ENCODE measurements at places on chromosomes 12 and 14.

- no peak for DNase-seq
Measured at GRCh38 chr14:24843494-24843893, 206.5 kb downstream of the STXBP6 start.

DNA sequence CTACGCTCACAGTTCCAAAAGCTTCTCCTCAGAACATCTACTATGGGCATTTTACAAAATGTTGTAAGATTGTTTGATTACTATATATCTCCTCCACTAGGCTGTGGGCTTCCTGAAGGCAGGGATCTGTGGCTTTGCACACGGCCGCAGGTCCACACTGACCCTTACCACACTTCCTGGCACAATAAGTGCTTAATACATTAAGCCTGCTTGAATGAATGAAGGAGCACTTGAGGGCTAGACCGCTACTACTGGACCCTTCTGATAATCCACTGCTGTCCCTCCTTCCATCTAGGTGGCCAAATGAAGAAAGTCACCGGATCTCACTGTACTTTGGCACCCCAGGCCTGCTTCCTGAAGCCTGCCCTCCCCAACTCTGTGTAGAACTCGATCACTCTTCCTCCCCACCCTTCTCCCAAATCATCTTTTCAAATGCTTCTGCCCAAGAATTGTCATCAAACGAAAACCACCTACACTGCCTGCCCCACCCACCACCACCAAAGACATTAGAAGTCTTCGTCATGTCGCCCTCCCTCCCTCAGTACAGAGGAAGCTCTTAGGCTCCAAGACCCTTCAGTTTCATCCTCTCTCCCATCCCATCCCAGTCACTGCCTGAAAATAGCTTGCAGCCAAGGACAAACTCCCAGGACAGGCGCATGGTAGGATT lies 596 bp upstream of the ZBTB39 start:
- no peak for DNase-seq

- DNase-seq = no peak
Measured at GRCh38 chr14:23951590-23952201, 1.9 kb upstream of the DHRS4 start.

- DNase-seq = no peak
Measured at GRCh38 chr12:12612358-12612757, 682 bp downstream of the CREBL2 start.

DNA sequence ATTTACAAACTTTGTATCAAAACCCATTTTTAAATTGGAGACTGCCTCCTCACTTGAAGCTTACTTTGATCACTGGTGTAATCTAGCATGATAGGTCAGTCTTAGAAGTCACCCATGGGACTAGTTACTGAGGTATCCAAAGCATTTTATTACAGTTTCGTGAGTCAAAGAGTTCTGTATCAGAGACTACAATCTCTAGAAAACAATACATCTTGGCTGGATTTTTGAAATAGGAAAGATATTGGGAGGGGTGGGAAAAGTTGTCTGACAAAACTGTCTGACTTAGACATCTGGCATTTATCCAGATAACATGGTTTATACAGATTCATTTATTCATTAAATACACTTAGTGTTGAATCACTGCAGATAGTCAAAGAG lies 173.5 kb upstream of the PDZRN4 start:
- no peak for DNase-seq

- DNase-seq = no peak
Measured at GRCh38 chr14:34498684-34499412, 36.8 kb upstream of the SPTSSA start.

- DNase-seq = no peak
Measured at GRCh38 chr12:49824895-49825294, 3.3 kb downstream of the NCKAP5L start.

- DNase-seq = no peak
Measured at GRCh38 chr12:30002677-30003076, 218.9 kb upstream of the TMTC1 start.

DNA sequence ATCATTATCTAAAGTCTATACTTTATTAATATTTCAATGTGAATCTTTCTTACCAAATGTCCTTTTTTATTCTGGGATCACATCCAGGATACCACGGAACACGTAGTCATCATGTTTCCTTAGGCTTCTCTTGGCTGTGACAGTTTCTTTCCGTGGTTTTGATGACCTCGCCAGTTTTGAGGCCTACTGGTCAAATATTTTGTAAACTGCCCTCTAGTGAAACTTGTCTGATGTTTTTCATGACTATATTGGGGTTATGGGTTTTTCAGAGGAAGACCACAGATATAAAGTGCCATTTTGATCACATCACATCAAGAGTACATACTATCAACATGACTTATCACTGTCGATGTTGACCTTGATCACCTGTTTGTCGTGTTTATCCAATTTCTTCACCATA lies 14.1 kb upstream of the SERPINA6 start:
- no peak for DNase-seq

- no peak for DNase-seq
Measured at GRCh38 chr12:82507686-82508085, 149.4 kb downstream of the METTL25 start.

DNA sequence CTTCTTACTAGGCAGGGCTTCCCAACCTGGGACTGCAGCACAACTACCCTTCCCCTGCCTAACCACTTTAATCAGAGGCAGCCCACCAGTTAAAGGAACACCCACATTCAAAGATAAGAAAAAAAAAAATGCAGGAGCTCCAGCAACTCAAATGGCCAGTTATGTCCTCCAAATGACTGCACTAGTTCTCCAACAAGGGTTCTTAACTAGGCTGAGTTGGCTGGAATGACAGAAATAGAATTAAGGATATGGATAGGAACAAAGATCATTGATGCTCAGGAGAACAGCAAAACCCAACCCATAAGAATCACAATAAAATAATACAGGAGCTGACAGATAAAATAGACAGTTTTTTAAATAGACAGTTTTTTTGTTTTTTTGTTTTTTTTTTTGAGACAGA lies 154.2 kb downstream of the PLCZ1 start:
- no peak for DNase-seq

GRCh38 chr14:26403760-26404159 lies 194.1 kb downstream of the NOVA1 start:
- DNase-seq = no peak

DNA sequence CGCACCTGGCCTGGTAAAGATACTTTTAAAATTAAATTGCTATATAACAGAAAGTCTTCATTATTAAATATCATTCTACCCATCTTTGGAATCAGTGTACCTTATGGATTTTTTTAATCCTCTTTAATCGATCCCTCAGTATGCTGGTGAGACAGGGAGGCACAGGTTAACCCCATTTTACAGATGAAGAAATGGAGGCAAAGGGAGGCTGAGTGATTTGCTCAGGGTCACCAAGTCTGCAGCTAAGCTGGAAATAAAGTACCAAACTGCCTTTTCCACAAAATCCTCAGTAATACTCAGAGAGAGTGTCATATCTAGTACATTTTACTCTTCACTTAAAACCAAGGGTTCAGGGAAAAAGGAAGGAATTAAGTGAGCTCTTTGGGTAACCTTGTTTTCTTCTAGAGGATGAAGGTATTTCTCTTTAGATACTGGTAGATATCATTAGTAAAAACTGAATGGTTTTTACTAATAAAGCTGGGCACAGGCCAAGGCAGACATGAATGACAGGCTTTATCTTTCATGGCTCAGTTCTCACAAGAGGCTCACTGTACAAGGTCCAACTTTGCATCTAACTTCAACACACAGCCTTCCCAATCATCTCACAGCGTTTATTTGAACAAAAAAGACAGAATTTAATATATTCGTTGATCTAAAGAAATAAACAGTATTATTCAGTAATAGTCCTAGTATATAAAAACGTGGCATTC lies 35.3 kb upstream of the TTC7B start:
- DNase-seq = no peak

DNA sequence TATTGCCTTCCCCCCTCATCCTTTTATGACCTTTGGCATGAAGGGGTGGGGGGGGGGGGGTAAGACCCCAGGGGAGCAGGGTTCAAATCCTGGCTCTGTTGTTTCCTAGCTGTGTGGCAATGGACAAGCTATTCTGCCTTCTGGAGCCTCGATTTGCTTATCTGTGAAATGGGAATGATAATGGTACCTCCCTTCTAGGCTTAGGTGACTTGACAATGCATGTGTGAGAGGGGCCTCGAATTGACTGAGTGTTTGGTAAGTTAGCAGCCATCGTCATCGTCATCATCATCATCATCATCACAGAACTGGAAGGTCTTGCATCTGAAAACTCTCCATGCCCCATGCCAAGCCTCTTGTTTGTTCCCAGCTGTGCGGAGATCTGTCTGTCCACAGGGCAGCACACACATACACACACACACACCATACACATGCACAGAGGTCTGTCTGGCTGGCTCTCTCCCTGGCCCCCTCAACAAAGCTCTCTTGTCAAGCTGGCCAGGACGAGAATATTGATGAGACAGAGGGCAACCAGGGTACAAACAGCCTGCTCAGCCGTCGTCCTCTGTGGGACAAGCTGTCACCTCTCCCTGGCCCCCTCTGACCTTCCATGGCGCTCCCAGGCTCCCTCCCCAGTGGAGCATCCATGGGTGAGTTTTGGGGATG lies 5.9 kb upstream of the SDS start:
- no peak for DNase-seq

DNA sequence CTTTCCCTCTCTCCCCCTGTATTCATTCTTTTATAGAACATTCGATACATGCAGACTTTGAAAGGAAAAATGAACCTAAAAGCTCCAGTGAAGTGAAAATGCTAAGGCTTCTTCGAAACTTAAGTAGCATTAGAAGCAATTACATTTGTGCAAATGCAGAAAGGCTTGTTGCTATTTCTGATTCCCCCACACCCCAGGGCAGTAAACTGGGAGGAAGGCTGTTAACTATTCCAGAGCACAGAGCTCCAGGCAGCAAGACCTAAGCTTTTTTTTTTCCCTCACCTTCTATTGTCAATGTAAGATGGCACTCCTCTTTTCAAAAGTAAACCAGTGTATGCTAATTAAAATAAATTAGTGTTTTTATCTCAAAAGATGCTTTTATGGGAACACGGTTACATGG lies 448.9 kb upstream of the TBX3 start:
- DNase-seq = no peak

DNA sequence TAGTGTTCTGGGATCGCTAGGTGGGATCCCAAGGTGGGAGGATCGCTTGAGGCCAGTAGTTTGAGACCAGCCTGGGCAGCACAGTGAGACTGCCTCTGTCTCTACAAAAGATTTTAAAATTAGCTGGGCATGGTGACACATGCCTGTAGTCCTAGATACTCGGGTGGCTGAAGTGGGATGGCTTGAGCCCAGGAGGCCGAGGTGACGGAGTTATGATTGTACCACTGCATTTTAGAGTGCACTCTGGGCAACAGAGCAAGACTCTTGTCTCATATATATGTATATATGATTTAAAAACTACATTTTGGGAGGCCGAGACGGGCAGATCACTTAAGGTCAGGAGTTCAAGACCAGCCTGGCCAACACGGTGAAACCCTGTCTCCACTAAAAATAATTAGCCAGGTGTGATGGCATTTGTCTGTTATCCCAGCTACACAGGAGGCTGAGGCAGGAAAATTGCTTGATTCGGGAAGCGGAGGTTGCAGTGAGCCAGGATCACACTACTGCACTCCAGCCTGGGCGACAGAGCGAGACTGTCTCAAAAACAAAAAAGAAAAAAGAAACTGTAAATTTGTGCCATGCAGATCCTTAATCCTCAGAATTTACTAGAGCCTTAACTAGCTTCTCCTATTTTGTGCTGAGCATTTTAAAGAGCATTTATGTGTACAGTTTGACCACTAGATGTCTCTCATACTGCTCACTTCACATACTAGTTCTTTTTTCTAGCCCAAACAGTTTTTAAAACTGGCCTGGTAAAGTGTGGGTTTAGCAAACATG lies 114.8 kb downstream of the MON2 start:
- no peak for DNase-seq

- DNase-seq = no peak
Measured at GRCh38 chr12:111359231-111359913, 9.5 kb downstream of the PHETA1 start.

GRCh38 chr14:48842785-48843184 lies 743.4 kb downstream of the RPS29 start:
- no peak for DNase-seq

DNA sequence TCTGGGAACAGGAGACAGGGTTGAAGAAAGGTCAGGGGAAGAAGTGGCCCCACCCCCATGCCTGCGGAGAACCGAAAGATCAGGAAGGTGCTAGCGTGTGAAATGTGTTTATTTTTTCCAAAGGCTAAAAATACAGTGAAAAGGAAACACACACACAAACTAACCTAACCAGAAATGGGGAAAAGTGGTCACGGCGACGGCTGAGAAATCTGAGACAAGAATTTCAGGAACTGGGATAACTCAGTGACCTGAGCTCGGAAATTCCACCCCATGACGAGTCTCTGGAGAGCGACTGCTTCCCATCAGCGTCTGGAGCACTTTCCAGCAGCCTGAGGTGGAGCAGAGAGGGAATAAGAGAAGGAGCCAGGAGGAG lies 16.6 kb upstream of the RND1 start:
- DNase-seq = no peak

GRCh38 chr12:50005175-50005574 lies 20.1 kb downstream of the RACGAP1 start:
- DNase-seq = no peak

GRCh38 chr12:6294156-6295093 lies 16.1 kb upstream of the PLEKHG6 start:
- DNase-seq = no peak

DNA sequence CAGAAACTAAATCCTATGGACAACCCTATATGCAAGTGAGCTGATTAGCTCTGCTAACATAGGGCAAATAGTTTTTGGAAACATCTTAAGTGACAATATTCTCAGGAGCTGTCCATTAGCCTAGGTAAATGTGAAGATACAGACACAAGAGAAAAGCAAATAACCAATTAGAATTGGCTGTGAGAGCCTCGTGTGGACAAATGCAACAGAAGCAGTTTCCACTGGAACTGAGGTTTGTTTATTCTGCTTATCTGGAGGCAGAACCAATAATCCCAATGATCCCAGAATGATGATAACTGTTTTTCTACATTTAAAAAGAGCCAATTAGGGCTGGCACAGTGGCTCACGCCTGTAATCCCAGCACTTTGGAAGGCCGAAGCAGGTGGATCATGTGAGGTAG lies 43.2 kb upstream of the YAF2 start:
- DNase-seq = no peak

GRCh38 chr14:65070471-65070976 lies 31.8 kb downstream of the MAX start:
- no peak for DNase-seq

DNA sequence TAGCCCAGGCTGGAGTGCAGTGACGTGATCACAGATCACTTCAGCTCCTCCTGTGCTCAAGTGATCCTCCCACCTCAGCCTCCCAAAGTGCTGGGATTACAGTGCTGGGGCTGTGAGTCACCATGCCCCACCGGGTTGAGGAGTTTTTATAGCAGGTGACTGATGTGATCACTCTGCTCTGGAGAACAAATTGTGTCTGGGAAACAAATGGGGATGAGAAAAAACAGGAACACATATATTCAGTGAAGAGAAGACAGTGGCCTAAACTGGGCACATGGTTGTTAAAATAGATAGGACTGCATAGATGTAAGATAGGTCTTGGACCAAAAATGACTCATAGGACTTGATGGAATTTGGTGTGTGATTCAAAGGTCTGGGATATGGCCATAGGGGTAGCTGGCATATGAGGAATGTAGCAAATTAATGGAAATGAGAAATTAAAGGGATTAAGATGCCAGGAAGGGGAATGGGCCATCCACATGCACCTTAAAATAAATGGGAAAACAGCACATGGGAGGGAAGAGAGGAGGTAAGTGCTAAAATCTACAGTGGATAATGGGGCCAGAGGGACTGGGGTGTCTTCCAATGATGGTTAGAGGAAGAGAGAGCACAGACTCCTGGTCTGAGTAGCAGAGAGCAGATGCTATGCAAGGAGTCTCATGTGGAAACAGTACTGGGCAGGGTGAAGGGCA lies 11.2 kb downstream of the BCAT1 start:
- no peak for DNase-seq

GRCh38 chr12:18071336-18071735 lies 18.7 kb downstream of the RERGL start:
- no peak for DNase-seq
